Caco-2 (cell line): ENCODE measurements at places on chromosomes 12 and 14. TPM values are rescaled to one million over a fixed set of nuclear protein-coding genes. Genes with fewer than 3 reads are reported as not detected.

SAMD15 gene
- 0.82 and 1.5 TPM in 2 replicates for total RNA-seq

DNA sequence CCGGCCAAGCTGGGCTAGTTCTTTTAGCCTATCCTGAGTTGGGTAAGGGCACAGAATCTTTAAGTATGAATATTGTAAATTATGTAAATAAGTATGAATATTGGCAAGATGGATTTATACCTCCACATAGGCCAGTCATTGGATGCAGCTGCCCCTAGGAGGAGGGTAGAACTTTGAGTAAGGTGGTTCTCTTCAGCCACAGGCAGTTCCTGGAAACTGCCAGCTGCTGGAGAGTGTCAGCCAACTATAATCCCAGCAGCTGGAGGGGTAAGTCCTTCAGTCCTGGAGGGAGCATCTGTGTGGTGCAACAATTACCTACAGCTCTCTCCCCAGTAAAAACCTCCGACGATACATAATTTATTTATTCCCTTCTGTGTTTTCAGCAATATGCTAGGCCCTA, 65.8 kb upstream of the TMPO start:
- DNase-seq, result no peak

DNA sequence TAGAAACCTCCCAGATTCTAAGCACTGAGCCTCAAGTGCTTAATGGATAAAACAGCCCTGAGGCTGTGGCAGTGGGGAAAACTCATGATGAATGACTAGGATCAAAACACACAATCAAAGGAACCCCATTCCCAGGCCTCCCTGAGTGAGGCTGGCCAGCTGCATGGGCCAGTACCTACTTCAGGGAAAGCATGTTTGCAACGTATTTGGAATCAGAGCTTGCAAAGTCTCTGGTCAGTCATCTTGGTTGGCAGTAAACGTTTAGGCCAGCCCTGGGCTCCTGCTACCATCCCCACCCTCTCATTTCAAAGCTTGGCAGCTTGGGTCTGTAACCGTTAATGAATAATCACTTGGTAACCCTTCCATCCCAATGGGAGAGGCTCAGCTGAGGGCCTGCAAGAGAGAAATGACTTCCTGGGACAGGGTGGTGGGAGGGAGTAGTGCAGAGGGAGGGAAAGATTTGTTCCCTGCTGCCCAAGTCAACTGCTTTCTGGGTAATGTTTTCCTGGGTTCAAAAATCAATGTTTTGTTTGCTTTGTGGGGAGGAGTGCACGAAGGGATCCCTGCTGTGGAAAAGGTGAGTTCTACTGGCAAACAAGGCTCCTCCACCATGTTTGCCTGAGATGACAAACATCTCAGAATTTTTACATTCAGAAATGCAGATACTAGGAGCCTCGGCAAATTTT, 2.0 kb upstream of the RNASE8 start:
- no peak for DNase-seq

DNA sequence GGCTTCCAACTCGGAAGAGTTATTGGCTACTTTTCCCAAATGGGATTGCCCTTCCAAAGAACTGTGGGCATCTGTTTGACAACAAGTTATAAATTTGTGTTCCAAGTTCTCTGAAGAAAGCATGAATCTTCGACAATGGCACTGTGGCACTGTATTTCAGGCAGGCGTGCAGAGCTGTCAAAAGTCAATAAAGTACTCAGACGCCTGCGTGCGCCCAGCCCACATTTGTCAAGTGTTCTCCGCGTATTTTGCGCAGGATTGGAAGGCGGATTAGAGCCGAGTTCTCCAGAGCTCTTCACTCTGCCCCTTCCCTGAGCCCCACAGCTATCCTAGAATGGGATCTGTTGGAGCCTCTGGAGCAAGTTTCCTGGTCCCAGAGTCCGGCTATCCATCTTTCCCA, 103.2 kb downstream of the SLC25A47 start:
- no peak for DNase-seq

TMEM117 gene
- total RNA-seq, result 28.0 and 34.1 TPM in 2 replicates

DNA sequence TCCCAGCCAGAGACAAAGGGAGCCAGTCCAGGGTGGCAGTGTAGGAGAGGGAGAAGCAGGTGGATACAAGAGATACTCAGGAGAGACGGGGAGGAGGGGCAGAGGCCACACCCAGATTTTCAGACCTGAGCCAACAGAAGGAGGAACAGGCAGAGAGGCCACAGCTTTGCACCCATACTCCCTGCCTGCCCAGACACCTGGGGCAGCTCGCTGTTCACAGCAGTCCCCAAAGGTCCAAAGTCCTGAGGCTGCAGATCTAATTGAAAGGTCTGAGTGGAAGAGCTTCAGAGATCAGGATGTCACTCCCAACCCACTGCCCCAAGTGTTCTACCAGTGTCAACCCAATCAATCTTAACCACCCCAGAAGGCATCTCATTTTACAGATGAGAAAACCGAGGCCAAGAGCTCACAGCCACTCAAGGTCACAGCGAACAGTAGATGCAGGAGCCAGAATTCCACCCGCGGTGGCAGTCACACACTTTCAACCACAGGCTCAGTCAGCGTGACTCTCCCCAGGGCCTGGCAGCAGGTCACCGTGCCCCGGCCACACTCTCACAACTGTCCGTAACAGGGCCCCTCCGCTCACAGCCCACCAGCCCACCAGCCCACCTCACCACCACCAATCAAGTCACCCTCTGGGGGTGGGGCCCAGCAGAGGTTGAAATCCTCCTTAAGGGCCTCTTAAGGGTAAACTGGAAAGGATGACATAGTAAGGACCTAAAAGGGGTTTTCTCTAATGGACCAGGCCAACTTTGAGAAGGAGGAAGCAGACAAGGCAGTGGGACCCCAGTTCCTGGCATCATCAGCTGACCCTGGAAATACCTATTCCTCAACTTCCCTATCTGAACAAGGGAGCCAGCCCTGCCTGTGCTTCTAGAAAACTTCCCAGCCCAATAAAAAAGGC, 33.3 kb downstream of the ACTN1 start:
- DNase-seq, result peak; percentile 65

- no peak for DNase-seq
These were observed 80.0 kb upstream of the SLC8A3 start for GRCh38 chr14:70268760-70269159.

- DNase-seq, result no peak
These were observed 65.4 kb downstream of the LLPH start for GRCh38 chr12:66065150-66065549.

GRCh38 chr14:79056879-79057278, 886.7 kb downstream of the NRXN3 start:
- no peak for DNase-seq

DNA sequence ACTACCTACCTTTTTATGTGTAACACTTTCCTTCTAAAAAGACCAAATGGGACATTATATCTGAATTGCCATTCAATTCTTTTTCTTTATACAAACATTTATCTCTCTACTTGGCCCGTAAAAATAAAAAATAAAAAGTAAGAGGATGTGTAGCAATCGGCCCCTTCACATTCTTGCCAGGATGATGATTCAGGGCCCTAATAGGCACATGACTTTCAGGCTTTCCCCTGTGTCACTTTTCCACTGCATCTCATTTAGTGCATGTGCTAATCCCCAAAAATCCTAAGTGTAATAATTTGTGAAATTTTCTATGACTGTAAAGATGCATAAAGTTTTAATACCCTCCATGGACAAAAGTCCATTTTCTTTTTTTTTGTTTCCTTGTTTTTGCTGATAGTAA, 23.0 kb upstream of the ATP2B1 start:
- DNase-seq, result no peak

DNA sequence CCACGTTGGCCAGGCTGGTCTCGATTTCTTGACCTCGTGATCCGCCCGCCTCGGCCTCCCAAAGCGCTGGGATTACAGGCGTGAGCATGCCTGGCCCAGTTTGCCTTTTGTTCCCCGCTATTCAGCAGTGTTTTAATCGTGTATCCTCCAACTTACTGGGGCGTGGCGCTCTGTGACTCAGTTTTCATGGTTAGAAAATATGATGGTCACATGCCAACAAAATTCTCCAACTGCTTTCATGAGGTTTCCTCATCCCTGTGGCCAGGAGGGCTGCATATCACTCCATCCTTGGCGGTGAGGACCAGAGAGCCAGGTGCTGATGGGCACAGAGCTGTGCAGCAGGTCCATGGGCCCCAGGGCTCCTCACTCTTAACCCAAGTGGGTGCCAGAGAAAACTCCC, 33.0 kb upstream of the PRMT8 start:
- DNase-seq, result no peak

DNA sequence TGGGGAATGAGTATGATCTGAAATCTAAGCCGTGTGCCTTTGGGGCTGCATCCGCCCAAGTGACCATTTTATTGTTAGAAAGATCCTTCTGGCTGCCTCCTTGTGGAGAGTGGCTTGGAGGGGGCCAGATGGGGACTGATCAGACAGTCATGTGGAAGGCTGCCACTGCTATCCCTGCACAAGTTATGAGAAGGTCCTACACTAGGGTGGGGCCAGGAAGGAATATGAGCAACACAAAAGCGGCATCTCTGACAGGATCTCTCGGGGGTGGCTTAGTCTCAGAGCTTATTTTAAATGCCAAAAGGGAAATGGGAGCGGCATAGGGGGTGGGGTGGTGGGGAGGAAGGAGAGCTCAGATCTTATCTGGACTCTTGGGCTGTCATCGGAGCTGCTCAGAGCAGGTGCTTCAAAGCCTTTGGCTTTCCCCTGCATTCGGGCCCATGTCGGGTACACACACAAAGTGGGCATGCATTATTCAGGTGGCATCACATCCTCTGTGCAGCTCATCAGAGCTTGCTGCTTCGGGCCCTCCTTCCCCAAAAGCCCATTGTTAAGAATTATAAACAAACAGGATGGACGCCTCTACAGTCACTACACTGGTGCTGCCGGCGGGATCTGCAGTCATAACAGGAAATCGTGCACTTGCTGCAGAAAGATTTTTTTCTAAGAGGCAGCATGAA, 805.4 kb downstream of the VRK1 start:
- DNase-seq, result no peak

- DNase-seq, result no peak
These were observed 16.1 kb upstream of the SUSD6 start for GRCh38 chr14:69595336-69595735.

GRCh38 chr12:51548241-51548640, 42.8 kb upstream of the SCN8A start:
- no peak for DNase-seq

DNA sequence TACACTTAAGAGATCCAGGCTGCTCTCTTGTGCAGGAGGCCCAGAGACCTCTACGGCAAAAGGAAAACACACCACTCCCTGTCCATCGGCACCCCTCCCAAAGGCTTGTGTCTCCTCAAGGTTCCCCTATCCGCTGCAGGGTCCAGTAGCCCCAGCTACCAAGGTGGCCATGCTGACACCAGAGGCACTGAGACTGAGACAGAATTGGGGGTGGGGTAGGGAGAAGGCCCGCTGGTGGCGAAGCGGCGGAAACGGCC, 590 bp downstream of the DDIT3 start:
- DNase-seq, result peak; percentile 70

DNA sequence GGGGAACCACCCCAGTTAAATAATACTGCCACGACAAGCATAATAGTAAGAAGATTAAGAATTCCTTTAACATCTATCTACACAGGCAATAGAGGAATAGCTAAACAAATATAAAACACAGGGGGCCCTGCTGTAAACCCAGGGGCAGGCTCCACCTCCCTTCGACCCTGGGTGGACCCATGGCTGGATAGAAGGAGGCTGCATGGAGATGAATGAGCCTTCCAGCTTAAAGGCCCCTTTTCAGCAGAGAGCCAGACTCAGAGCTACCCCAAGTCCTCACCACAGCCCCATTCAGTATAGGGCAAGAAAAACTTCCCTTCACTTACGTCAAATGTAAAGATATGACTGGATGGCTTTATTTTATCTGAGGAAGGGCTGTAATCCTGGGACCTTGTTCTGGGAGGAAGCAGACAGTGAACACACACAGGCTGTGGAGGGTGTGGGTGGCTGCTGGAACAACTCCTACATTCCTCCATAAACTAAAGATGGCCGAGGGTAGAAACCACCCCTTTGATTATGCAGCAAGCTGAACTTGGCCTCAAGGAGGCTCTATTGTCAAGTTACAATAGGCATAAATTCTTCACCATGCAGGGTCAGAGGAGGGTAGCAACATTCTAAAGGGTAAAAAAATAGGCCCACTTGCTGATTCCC, 30.4 kb downstream of the NUAK1 start:
- DNase-seq, result no peak
